ENCODE measurements at places on chromosomes 6 and 20.

DNA sequence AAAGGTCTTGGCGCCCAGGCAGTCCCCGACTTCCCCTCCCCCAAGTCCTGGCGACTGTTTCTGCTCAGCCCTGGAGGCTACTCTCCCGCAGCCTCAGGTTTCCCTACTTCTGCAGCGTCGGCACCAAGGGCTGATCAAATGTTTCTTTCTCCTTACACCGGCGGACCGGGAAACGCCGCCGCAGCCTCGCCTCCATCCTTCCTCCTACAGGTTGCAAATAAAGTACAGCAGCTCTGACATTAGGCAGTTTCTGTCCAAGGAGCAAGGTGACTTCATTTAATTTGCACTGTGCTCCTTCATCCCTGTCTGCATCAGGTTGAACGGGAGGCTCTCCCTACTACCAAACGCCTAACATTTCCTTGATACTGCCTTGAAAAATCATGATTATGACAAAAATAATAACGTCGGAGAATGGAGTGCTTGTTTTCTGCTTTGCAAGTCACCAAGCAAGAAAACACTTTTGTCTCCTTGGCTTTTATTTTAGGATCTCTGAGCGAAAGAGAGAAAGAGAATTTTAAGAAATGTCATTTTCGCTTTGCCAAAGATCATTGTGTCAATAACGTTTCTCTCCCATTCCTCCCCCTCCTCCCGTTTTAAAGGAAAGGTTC is 1.0 kb downstream of the CLIC5 start:
- no peak for DNase-seq

- DNase-seq = no peak
Measured at GRCh38 chr6:12049165-12049564, 37.1 kb downstream of the HIVEP1 start.

DNA sequence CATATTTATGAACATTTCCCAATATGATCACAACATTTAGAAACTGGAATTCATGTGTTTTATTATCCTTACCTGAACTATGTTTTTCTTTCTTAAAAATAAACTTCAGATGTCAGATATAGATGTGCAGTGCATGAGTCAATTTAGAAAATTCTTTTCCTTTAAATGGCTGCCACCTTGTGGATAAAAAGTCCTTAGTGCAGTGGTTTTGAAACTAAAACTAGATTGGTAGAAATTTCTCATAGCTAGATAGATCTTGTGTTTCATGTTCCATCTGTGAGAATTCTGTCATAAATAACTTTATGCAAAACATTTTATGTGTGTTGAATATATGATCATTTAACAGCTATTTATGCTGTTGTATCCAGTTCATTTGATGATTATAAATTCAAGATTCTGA is 134.9 kb downstream of the KLHL32 start:
- DNase-seq = no peak

DNA sequence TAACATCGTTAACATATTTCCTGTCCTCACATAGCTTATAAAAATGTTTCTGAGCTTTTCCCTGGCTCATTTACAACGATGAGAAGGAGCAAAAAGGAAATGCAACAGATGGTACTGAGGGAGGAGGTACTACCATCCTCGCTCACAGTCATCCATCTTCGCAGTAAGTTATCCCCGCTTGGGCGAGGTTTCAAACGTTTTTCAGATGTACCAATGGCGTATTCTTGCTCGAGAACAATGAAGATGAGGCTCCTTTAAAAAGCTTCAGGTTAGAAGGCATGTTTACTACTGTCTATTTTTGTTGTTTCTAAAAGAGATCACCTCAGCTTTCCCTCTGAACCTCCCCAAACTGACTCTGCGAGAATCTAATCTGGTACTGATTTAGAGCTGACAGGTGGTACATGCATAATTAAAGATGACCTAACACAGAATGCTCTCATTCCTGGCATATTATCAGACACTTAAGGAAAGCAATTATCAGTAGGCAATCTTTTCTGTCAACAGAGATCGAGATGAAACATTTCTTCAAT is 178.7 kb downstream of the GJA10 start:
- no peak for DNase-seq

- DNase-seq = no peak
Measured at GRCh38 chr20:59064214-59064722, 21.7 kb upstream of the PRELID3B start.

DNA sequence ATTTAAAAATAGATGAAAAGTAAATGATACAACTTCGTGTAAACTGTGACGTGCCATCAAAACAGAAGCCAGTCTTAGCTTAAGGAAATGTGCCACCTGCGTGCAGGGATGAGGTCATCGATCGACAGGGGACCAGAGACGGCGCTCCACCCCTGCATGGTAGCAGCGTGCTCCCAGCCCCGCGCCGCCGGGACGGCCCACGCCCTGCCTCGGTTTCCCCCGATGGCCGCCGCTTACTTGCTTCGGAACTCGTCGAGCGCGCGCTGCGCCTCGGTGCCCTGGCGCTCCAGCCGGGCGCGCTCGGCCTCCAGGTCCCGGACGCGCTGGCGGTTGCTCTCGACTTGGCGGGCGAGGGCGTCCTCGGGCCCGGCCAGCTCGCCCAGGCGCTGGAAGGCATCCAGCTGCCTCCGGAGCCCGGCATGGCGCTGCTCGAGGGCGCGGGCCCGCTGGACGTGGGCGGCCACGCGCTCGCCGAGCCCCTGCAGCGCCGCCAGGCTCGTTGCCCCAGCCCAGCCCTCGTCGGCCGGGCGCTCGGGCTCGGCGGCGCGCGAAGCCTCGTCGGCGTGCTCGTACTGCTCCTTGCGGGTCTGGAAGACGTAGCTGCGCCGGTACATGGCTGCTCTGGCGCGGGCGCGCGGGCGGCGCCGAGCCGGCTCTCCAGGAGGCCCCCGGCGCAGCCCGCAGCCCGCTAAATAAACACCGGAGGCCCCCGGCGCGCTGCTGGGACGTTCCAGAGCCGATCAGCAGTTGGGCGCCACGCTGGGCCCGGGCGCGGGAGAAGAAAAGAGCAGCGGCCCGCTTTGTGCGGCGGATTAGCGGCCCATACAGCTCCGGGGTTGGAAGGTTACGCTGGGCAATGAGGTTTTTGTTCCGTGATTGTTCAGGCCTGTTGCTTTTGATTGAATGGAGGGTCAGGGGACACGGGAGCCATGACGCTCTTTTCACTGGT is at the start of gene BFSP1:
BFSP1 (minus strand) TSS at position 664 of the 949 bp plus-strand sequence; CDS start at position 614, 50 bp downstream.
- DNase-seq = peak; percentile 66

- no peak for DNase-seq
Measured at GRCh38 chr20:50327666-50328065, 137.0 kb downstream of the CEBPB start.

- DNase-seq = no peak
Measured at GRCh38 chr6:68235326-68235784, 399.7 kb upstream of the ADGRB3 start.

GRCh38 chr20:32731882-32732266 is 11.4 kb downstream of the COMMD7 start:
- DNase-seq = no peak

- DNase-seq = no peak
Measured at GRCh38 chr6:5996714-5997419, 9.9 kb downstream of the NRN1 start.

DNA sequence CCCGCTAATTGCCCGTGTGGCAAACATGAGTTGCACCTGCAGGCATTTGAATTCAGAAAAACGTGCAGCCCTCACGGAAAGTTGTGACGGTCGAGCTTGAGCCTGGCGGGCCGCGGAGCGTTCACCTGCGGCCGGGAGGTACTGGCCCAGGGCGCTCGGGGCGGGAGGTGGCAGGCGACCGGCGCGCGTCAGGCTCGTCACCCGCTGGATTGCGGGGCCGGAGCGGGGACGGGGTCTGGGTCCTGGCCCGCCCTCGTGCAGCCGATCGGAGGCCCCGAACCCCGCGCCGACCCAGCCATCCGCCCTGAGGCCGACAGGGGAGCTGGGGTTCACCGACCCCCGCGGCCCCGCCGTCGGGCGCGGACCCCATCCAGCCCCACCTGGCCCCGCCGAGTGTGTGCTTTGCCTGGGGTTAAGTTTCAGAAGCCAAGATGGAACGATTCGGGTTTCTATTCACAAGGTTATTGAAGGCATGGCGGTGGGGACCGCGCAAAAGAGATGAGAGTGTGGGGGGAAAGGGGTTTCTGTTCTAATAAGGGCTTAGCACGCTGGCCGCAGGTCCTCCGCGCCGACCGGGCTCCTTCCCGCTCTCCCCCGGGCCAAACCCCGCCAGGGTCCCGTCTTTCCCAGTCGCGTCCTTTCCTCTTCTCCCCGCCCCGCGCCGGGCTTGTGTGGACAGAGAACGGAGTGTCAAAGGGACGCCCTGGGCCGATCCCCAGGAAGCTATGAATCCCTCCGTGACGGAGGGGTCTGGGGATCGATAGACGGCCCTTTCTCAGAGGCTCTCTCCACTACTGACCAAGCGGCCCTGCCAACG is 1.6 kb upstream of the HEY2 start:
- peak; percentile 41 for DNase-seq

DNA sequence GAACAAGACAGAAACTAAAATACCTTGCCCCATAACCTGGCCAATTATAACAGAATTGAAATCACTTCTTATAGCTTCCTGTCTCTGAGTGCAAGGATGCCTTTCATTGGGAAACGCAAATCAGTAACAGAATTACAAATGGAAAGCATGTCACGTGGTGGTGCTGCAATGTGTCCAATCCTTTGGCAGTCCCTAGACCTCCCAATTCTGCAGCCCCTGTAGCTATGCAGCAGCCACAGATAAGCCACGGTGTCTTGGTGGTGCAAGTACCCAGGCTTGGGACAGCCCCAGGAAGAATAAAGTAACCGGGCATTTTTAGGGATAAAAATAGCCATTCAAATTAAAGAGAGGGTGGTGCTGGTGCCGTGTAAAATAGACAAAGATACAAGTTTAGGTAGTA is 134.6 kb upstream of the CCN2 start:
- DNase-seq = no peak

DNA sequence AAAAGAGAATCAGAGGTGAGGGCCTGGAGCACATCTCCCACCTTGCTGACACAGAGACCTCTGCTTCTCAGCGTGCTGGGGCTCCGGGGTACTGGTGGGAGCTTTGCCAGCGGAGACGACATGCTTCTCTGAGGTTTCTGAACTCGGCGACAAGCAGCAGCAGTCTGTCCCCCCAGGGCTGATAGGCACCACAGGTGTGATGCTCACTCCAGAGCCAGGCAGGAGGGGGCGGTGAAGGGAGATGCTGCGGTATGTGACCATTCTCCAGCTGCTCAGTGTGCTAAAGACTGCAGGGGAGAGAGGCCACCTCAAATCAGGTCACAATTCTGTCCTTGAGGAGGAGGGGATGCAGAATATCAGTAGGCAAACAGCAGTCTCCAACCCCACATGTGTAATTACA is 219.9 kb downstream of the ALDH8A1 start:
- no peak for DNase-seq

- DNase-seq = no peak
Measured at GRCh38 chr6:139334806-139335446, 39.5 kb downstream of the CITED2 start.

- no peak for DNase-seq
Measured at GRCh38 chr20:20847814-20848213, 135.4 kb upstream of the RALGAPA2 start.

DNA sequence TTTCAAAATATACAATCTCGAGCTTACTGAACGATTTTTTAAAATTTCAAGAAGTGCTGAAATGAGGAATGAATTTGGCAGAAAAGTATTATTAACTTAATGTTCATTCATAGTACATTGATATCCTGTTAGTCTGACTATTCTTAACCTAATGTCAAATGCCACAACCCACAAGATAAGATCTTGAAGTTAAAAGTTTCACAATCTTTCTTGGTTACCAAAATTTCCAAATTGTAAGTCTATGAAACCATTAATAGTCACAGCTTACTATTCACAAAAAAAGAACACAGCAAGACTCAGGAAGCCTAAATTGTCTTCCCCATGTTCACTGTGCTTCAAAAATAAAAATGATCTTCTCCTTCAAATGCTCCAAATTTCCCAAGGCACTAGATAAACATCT is 71.3 kb downstream of the HACE1 start:
- DNase-seq = no peak

GRCh38 chr6:44002593-44003344 is 124.5 kb downstream of the MRPL14 start:
- peak; percentile 79 for DNase-seq

GRCh38 chr6:15588971-15589634 is 73.7 kb downstream of the DTNBP1 start:
- DNase-seq = no peak

- no peak for DNase-seq
Measured at GRCh38 chr20:60453388-60454246, 495.4 kb downstream of the CDH26 start.

DNA sequence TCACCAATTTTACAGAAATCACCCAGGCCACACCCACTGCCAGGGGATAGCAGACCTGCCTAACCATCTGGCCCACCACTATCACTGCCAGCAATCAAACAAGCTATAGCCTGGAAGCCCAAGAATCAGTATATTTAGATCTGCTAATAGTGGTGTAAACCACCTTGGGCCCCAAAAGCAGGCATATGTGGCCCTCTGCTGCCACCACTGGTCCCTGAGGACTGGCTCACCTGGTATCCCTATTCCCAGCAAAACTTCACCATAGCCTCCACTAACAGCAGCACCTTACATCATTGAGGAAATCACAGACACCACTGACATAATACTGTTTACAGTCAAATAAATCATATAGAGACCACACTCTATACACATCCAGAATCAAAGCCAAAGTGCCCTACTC is 880.4 kb upstream of the MAN1A1 start:
- DNase-seq = no peak

DNA sequence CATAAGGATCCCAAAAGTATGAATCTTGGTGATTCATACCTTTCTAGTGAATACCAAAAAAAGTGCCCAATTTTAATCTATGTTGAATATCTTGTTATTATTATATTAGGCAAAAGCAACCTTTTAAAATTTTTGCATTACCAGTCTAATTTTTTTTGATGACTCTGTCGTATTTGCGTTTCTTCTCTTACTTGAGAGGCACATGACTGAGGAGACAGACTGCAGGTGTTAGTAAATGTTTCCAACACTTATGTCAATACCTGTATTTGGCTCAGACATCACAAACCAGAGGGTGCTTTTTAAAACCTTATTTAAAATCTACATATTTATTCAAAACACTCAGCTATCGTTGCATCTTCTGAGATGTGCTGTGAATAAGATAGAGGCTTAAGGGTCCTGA is 27.1 kb downstream of the ID4 start:
- no peak for DNase-seq

GRCh38 chr20:55934146-55934545 is 71.2 kb downstream of the CBLN4 start:
- no peak for DNase-seq
